ENCODE measurements at places on chromosomes 12 and 14. TPM values are rescaled to one million over a fixed set of nuclear protein-coding genes. Genes with fewer than 3 reads are reported as not detected.

GRCh38 chr14:82387699-82388098 lies 854.0 kb upstream of the SEL1L start:
- no peak for DNase-seq

- no peak for DNase-seq
Measured at GRCh38 chr12:92929983-92930382, 888 bp upstream of the EEA1 start.

GRCh38 chr14:35215110-35215813 lies 76.9 kb upstream of the PSMA6 start:
- DNase-seq: peak; percentile 20

DNA sequence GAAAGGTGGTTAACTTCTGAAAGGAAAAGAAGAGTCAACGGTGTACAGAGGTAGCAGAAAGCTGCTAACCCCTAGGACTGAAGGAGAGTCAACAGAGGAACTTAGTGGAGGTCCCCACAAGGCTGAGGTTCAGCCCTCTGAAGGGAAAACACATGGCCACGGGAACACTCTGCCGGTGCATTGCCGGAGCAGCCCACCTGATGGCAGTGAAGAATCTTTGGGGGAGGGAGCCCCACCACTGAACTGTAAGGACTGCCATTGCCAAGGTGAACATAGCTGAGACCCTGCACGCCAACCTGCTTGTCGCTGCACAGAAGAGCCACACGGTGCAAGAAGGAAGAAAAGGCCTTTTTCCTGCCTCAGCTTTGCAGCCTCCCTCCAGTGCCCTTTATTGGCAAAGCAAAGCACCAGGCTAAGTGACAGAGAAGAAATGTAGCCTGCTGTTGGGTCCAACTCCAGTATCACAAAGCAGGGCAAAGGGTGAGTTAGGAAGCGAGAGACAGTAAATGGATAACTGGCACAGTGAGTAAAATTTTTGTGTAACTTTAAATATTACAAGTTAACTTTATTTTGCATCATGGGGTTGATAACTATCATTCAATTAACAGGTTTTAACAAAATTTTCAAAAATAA lies 76.9 kb downstream of the LIN52 start:
- no peak for DNase-seq

DNA sequence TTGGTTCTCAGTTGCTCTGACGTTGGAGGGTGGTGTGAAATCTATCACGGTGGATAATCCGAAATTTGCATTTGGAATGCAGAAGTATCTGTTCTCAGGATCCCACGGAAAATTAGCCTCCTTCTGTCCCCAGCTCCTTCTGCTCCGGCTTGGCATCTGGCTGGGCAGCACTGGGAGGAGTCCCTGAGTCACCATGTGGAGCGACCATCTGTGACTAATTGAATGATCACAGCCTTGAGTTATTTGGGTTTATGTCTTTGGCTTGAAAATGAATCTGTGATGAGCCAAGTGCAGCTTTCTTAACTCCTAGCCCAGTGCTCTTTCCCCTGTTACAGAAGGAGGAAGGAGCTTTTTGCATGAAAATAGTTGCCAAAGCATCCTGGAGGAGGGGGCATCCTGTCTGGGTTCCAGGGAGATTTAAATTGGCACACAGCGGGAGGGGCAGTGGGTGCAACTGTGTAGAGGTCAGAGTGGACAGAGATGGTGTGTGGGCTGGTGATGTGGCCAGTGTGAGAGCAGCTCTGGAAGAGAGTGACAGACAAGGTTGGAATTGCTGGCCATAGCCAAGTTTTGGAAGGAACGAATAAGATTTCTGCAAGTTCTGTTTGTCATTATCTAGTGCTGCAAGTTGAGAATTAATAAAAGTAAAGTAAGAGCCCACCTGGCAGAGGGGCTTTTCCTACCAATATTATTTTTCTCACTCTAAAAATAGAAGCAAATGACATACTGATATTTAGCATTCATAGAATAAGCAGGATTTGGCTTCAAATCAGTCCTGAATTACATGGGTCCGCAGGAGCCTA lies 74.4 kb downstream of the SLC24A4 start:
- no peak for DNase-seq

GRCh38 chr12:98737322-98737712 lies 92.2 kb downstream of the APAF1 start:
- DNase-seq: no peak

- DNase-seq: no peak
Measured at GRCh38 chr12:108252523-108252922, 86.6 kb downstream of the CMKLR1 start.

- no peak for DNase-seq
Measured at GRCh38 chr14:89903340-89903952, 51.1 kb downstream of the EFCAB11 start.

GRCh38 chr12:131980263-131980662 lies 30.5 kb downstream of the EP400 start:
- no peak for DNase-seq

DNA sequence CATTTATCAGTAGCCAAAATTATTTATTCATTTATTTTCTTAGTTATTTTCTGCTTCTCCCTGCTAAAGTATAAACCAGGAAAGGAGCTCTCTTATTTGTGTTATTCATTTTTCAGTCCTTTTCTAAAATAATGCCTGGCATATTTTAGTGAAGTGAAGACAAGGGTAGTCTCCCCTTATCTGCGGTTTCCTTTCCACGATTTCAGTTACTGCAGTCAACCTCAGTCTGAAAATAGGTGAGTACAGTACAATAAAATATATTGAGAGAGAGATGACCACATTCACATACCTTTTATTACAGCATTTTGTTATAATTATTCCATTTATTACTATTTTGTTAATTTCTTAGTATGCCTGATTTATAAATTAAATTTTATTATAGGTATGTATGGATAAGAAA lies 57.6 kb downstream of the GPR137C start:
- DNase-seq: no peak

DNA sequence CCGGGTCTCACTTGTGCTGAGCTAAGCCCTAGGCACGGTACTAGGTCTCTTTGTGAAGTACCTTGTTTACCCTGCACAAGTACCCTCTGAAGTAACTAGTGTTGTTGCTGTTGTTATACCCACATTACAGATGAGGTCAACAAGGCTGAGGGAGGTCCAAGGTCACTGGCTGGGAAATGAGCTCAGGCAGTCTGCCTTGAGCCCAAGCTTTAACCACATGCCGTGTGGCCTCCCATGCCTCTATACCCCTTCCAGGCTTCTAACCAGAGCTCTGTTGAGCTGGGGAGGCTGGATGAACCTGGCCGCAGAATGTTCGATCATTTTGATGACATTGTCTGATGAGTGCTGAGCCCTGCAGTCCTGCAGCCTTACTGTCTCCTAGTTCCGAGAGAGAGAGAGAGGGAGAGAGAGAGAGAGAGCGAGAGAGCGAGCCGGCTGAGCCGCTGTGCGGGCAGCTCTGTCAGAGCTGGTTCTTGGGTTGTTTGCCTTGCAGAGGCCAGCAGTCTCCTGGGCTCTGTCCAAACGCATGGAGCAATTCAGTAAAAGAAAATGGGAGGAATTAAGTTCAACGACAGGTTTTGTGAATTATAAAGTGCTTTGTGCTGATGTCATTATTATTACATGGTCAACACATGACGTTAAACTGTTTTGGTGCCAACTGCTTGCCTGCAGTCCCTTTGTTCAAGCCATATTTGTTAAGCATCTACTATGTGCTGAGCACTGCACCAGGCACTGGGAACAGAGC lies 13.1 kb downstream of the JDP2 start:
- DNase-seq: no peak

- no peak for DNase-seq
Measured at GRCh38 chr12:46903058-46903457, 77.3 kb upstream of the SLC38A4 start.

DNA sequence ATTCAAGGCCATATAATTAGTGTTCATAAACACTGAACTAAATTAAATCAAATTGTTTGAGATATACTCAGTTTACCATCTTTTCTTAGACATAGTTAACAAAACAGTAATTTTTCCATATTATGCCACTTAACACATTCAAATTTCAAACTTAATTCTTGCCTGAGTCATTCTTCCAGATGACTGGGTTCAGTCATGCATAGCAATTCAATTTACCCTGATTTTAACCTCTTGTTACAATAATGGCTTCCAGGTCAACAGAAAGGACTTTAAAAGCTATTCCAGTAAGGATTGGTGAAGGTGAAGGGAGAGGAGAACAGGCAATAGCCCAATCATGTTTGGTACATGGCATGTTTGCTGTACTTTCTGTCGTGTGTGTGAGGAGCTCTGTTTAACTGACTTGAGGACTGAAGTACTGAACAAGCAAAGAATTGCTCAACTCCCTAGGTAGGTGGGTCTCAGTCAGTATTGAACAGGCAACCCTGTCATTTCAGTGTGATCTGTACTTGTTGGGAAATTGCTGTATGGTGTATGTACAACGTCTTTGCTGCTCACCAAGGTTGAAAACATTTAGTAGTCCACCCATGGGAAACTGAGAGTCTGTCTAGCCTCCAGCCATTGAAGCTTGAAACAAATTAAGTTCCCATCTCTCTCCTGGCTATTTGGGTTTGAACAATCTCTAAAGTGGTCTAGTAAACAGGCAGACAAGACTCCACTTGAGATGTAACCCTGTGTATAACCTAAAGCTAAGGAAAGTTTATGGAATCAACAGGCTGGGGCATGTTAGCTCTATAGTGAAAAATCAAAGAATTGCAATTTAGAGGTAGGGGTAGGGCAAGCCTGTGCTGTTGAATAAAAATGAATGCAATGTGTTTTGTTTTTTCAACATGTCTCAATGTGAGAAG lies 327.2 kb downstream of the BTG1 start:
- no peak for DNase-seq

- DNase-seq: no peak
Measured at GRCh38 chr14:26281280-26281998, 316.4 kb downstream of the NOVA1 start.

GRCh38 chr12:121669521-121669900 lies at the start of gene MORN3:
Gene MORN3, minus strand, starts transcription at chr12:121669654. Its CDS starts 171 bp downstream, at chr12:121669483.
- no peak for DNase-seq

DNA sequence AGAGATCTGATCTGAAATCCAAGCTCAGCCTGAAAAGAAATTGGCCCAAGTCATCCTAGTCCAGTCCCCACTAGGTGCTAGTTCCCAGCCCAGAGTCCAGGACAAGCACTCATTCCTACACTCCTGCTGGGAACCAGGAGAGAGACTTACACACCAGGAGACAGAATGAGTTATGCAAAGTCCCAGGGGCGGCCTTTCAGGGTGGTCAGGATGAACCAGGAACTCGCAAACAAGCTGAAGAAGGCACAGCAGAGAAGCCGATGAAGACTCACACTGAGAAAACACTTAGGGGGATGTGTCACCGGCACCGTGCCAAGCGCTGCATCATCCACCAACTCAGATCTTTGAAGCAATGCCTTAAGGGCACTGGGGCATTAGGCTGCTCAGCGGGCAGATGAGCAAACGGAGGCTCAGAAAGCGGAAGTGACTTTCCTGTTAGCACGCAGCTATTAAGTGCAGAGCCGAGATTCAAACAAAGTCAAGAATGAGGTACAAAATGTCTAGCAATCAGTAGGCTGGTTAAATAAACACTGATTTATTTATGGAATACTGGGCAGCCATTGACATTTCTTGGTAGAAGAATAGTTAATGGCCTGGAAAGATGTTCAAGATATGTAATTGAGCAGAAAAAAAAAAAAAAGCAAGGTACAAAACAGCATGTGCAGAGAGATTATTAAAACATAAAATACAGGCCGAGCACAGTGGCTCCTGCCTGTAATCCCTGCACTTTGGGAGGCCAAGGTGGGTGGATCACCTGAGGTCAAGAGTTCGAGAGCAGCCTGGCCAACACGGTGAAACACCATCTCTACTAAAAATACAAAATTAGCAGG lies 78.7 kb downstream of the LRRC74A start:
- peak; percentile 44 for DNase-seq

DNA sequence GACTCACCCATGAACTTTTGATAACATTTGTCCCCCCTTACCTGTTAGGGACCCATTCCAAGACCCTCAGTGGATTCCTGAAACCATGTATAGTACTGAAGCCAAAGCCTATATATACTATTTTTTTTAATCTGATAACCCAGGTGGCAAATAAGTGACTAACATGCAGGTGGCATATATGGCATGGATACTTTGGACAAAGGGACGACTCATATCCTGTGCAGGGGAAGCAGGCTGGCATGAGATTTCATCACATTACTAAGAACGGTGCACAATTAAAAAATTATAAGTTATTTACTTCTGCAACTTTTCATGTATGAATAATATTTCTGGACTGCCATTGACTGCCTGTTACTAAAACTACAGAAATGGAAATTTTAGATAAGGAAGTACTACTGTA lies 880.1 kb upstream of the FBXO33 start:
- DNase-seq: no peak

DNA sequence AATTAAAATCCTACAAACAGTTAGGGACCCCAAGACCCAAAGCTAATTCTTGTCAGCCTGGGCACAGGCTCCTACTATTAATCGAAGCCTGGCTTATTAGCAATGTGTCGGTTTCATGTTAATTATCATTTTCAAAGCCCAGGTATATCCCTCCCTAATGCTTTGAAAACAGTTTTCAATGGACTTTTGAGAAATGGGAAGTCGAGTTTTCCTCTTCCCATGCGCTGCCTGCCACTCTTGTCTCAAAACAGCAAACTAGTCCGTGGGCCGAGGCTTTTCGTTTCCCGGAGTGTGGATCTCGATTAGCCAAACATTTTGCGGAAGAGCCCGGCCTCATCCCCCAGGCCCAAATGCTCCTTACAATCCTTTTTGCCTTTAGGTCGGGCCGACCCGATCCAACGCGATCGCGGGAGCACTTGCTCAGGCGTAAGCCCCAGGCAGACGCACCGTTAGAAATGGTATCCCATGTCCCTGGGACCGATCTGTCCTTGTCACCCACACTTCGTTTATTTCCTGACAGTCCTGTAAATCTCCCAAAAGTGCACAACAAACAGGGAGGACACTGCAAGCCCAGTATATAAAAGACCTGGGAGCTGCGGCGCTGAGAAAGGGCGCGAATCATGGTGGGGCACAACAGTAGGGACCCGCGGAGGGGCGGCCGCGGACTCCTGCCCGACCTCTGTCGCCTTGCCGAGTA lies 1.5 kb downstream of the SIX6 start:
- DNase-seq: no peak

GRCh38 chr12:88245905-88246304 lies 103.8 kb downstream of the TMTC3 start:
- DNase-seq: no peak

GRCh38 chr14:89635615-89636014 lies 218.6 kb upstream of the FOXN3 start:
- no peak for DNase-seq

Gene KRT3
- total RNA-seq: not detected

Gene ZBTB42
- 3.9 TPM for total RNA-seq

Gene HOXC4
- not detected for total RNA-seq

Gene SOAT2
- not detected for total RNA-seq

Gene NTS
- not detected for total RNA-seq

Gene VDR
- total RNA-seq: 0.67 TPM

Gene RAPGEF3
- 35.8 TPM for total RNA-seq

Measured in pulmonary artery endothelial cell (primary cell).